ENCODE measurements at places on chromosomes 6 and 20.
A peak's percentile ranks its signal among the peaks of the same experiment; 100 is the strongest.

GRCh38 chr6:137579612-137580011, 85.4 kb upstream of the OLIG3 start:
- DNase-seq, result no peak

DNA sequence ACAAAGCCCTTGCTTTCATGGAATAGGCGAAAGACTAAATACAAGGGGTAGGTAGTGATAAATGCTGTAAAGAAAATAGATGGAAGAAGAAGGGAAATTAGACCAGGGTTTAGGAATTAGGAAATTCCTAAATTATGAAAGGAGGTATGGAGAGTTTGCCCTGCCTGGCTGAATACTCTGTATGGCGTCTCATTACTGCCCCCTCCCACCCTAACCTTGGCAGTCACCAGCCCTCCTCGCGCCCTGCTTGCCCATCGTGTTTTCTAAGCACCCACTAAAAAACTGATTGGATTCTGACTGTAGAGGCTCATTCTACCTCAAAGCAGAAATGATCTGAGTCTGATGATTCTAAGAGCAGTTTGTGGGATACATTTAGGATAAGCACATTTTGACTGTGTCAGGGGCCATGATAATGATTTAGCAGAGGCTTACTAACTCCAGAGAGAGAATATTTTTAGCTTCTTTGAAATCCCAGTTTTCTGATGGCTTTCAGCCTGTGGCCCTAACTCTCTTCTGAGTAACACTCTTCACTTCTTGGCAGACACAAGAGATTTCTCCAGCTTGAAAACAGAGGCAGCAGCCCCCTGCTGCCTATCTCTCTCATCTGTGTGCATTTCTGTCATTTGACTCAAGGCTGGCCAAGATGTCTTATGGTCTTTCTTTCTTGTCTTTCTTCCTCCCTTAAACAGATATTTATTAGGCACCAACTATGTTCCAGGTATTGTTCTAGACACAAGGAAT, 1.4 kb upstream of the CHD6 start:
- peak; percentile 73 for DNase-seq

DNA sequence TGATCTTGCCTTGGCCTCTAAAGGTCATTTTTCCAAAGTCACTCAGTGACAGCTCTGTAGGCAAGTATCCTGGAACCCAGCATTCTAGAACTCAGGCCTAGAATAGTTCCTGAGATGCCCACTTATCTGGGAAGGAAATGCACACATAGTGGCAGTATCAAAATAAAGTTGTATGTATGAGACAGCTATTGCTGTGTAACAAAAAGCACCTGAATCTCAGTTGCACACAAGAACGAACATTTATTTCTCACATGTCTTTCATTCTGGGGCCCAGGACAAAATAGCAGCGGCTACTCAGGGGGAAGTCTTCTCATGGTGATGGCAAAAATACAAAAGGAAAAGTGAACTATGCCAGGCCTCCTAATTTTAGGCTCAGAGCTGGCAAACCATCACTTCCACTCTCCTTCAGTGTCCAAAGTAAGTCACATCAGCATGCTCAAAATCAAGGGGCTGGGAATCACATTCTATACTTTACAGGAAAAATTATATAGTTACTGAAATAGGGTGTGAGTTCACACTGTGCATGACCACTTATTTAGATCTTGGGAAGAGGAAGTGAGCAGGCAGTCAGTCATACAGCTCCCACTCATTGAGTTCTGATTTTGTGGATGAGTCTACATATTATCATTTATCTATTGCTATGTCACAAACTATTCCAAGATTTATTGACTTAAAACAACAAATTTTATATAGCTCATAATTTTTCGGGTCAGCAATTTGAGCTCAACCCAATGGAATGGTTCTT, 133.7 kb upstream of the RIN2 start:
- DNase-seq, result no peak

- no peak for DNase-seq
Observed at GRCh38 chr6:128199461-128199860, 298.6 kb upstream of the THEMIS start.

DNA sequence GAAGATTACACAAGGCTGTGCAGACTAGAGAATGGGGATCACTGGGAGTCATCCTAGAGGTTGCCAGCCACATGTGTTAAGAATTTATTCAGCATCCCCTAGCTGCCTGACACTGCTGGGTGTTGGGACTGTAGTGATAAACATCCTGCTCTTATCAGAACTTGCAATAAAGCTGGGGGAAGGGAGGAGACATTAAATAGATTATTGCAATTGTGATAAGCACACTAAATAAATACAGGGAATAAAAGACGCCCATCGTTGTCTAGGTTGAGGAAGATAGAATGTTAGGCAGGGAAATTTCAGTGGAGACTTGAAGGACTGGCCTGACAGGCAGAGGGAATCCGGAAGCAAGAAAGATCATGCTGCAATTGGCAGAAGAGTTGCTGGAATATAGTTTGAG, 33.2 kb upstream of the TRAM2 start:
- DNase-seq, result no peak

Data from NCI-H1105 treated with DMSO at 0.1 percent for 48 hours (cell line).